ENCODE measurements at places on chromosomes 1 and 21. TPM values are rescaled to one million over a fixed set of nuclear protein-coding genes. Genes with fewer than 3 reads are reported as not detected.

Gene PODN
- total RNA-seq, result 87.5 TPM

Gene KRTAP19-1
- total RNA-seq, result not detected

Gene LCE1B
- not detected for total RNA-seq

Gene SPRR1B
- not detected for total RNA-seq

Gene SIPA1L2
- 1.3 TPM for total RNA-seq

Gene SFPQ
- total RNA-seq, result 271 TPM

Gene CDC73
- 18.4 TPM for total RNA-seq

Gene NR1I3
- total RNA-seq, result not detected

Gene TRMT1L
- total RNA-seq, result 26.1 TPM

Gene RHCE
- total RNA-seq, result 0.15 TPM
